ENCODE measurements at places on chromosomes 1 and 21.

DNA sequence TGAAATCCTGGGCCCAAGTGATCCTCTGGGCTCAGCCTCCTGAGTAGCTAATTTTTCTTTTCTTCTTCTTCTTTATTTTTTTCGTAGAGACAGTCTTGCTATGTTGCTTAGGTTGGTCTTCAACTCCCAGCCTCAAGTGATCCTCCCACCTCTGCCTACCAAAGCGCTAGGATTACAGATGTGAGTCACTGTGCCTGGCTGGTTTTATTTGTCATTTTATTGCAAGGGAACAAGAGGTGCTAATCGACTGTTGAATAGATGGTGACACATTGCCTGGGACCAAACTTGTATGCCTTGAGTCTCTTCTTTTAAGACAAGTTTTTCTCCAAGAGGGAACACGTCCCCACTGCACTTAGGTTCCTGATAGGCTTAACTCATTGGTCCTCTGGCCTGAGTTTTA is 20.0 kb upstream of the KLHDC8A start:
- no peak for DNase-seq

DNA sequence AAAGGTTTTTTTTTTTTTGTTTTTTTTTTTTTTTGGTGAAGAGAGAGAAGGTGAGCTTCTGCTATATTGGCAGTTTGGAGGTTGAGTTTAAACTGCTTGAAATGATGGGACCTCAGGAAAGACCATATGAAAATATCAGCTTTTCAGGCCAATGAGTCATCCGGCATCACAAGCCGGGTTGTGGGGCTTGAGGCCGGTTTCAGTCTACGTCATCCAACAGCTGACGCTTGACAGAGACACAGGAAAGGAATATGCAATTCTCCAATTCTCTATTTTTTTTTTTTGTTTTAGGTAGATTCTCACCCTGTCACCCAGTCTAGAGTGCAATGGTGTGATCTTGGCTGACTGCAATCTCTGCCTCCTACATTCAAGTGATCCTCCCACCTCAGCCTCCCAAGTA is 52.4 kb downstream of the KCNJ6 start:
- DNase-seq, result no peak

DNA sequence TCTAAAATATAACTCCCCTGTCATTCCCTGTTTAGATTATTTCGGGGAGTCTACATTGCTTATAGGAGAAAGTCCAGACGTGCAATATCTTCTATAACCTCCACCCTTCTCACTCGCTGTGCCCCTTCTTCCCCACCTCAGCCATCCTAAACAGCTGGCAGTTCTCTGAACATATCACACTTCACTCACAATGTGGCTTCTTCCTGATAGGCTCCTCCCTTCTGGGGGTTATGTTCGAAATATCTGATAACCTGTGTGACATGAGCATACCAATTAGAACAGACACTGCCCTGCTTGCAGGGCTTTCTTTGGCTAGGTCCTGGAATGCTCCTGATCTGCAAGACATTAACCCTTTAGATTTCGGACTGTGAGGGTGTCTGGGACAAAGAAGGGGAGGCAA is 274.6 kb downstream of the NFIA start:
- no peak for DNase-seq

DNA sequence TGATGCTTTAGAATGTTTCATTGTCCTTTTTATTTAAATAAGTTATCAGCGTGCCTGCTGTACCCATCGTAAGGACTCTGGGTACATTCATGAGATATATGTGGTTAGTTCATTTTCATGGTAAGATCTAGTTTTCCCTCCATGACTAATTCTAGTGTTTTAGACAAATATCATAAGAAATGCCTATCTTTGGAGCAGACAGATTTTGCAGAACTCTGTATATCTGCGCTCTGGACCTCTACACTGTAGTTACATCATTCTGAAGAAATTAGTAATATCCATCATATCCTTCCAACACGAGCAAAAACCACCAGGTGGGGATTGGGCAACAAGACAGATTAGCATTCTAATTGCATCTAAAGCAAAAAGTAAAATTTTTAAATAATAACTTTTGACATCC is 499.2 kb downstream of the SETD4 start:
- no peak for DNase-seq

- no peak for DNase-seq
These were observed 148.2 kb upstream of the SOD1 start for GRCh38 chr21:31511258-31511657.

GRCh38 chr1:242670019-242670418 is 145.5 kb upstream of the PLD5 start:
- no peak for DNase-seq

- DNase-seq, result no peak
These were observed 87.0 kb downstream of the ACBD6 start for GRCh38 chr1:180415236-180415848.

DNA sequence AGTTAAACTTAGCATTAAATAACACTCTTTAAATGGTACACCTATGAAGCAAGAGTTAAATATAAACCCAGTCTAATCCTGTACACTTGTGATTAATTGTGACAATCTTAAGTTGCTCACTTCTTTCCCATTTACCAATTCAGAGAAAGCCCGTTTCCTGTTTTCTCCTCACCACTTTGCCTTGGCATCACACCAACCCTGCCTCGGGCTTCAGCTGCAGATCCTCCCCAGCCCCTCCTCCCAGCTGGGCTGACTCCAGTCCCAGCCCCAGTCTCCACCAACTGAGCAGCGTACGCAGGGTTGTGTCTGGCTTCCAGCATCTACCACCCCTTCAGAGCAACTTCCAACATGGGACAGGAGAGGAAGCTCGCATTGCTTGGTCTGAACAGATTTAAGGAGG is 4.1 kb downstream of the PYCR2 start:
- no peak for DNase-seq

DNA sequence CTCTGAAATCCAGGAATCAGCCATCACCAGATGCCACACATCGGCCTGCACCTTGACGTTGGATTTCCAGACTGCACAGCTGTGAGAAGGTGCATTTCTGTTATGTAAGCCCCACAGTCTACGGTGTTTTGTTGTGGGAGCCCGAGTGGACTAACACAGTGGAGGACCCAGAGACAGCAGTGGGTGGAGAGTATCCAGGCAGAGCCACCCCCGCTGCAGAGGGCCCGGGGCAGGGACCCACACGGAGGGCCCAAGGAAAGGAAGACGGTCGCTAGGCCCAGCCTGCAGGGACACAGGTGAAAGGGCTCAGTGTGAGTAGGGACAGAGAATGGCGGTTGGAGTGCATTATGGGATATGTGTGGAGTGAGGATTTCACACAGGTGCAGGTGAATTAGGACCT is 288.3 kb upstream of the AJAP1 start:
- DNase-seq, result no peak

DNA sequence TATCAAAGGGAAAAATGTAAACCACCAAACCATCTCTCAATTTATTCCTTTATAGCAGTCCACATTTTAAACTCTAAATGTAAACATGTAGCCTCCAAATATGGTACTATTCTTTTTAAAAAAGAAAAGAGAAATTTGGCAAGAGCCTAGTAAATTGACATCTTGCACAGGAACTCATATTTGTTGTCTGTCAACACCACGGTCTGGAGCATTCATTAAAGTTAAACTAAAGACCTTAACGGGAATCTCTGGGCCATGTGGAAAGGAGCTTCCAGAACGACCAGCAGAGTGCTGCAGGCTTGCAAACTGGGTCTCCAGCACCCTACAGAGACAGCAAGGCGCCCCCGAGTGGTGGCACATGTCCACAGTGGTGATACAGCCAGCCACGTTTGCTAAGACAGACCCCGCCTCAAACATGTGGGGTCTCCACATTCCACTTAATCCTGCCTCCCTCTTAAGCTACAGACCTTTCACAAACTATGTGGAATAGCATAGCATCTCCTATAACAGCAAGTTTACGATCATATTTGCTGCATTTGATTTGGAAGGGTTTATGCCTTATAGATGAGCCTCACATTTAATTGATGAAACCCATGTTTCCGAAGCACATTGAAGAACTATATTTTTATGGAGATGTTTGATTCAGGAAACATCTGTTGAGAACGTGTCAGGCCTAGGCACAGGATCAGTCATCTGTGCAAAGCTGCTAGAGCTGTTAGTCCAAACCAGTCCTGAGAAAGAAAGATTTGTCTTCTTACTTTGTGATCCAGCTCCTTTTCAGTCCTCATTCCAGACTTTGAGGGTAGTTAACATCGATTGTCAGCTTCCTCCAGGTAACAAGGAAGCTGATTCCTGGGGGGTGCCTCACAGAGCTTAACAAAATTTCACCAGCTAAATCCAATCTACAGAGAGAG is 96.4 kb upstream of the BACE2 start:
- no peak for DNase-seq

GRCh38 chr1:9267352-9267686 is 25.4 kb upstream of the SPSB1 start:
- DNase-seq, result no peak

DNA sequence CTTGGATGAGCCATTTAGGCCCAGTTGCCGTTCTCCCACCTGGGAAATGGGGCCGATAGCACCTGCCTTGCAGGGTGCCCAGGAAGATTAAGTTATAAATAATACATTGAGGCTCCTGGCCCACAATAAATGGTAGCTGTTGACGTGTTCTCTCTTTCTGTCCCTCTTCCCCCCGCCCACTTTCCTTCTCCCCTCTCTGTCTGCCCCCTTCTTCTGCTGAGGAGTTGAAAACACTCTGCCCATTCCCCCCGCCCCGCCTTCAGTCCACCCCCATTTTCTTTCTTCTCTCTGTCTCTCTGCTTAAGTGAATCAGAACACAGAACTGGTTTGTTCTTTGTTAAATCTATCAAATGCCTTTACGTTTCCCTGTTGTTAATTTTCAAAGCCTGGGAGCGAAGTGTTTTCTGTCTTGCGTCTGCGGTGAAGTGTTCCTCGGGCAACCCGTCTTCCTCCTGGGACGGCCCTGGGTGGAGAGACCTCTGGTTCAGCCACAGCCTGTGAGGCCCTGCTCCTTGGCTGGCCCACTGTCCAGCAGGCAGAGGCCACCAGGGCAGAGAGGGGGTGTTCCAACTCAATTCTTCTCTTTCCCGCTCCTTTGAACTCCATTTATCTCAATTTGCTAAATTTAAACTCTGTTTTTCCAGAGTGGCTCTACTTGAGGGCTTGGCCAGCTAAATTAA is 29.3 kb upstream of the SELENON start:
- no peak for DNase-seq

GRCh38 chr1:221509575-221510355 is 232.1 kb downstream of the DUSP10 start:
- no peak for DNase-seq

DNA sequence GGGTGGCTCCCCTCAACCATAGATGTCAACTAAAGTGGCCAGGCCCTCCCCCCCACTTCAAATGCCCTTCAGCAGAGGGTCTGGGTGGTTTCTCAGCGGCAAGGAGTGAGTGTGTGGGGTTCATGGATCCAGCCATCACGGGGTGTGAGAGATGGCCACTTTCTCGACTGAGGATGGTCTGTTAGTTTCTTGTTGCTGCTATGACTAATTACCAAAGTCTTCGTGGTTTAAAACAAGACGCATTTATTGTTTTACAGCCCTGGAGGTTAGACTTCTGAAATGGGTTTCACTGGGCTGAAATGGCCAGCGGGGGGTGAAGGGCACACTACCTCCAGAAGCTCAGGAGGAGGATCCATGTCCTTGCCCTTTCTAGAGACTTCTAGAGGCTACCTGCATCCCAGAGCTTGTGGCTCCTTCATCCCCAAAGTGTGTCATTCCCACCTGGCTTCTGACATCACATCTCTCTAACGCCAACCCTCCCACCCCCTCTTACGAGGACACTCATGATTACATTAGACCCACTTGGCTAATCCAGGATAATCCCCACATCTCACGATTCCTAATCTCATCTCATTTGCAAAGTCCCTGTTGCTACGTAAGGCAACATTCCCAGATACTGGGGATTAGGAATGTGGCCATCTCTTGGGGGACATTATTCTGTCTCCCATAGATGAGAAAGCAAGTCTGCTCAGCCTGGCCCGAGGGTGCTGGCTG is 53.0 kb downstream of the EPHB2 start:
- no peak for DNase-seq

DNA sequence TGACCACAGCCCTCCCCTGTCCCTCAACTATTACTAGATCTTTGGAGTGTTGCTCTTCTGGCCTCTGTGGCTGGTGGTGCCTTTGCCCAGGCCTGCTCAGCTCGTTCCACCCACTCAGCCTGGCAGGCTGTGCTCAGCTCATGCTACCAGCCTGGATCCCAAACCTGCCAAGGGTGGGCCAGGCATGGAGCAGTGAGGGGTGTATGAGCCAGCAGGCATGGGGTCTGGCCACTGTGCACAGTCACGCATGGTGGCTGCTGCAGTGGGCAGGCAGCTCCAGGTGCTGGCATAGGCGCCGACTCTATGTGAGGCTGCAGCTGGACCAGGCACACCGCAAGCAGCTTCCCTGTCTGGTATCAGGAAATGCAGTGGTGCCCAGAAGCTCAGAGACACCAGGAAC is 449.9 kb downstream of the MATN1 start:
- DNase-seq, result no peak

GRCh38 chr1:66893712-66894111 is 30.9 kb downstream of the DNAI4 start:
- DNase-seq, result no peak

- no peak for DNase-seq
These were observed 240.4 kb downstream of the NFIA start for GRCh38 chr1:61322769-61323168.

DNA sequence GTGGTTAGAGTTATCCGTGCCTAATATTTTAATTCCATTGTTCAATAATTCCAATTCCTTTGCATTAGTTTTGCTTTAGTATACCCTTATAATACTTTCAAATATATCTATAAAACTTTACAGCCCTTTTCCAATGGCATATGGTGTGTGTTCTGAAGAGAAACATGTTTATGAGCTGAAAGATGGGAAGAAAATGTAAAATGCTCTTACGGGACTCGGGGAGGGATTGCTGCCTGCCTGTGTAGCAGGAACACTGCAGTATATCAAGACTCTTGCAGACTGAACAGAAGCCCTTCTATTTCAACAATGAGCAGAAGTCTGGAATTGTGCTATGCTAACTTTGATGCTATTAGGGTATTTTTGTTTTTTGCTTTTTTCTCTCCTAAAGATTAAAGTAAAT is 406.8 kb downstream of the PTBP2 start:
- DNase-seq, result no peak

DNA sequence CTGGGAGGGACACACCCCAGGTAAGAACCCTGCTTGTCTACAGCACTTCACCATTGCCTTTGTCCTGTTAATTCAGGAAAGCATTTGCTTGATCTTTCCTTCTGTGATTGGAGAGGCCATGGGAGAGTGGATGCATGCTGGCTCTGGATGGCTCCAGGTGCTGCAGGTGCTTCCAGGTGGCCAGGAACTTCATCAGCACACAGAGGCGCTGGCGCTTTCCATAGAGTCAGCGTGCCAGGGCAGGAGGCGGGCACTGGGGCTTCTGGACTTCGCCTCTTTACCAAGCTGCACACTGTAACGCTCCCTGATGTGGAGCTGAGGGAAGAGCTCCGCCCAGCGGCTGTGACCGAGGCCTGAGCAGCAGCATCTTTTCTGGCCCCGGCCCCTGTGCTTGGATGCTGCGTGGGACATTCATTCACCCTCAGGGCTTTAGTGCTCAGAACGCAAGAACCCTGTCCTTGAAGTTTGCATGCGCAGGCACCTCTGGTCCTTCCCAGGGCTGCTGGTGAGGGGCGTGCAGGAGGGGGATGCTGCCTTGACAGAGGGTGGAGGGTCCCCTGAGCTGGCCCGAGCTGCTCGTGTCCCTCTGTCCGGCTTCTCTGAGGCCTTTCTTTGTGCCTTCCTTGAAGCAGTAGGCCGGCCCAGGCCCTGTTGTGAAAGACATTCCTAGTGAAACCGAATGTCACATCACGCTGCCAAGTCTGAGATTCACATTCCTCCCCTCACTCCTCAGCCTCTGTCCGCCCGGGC is 1.6 kb upstream of the MX2 start:
- DNase-seq, result no peak
